ENCODE measurements at places on chromosomes 3 and 15. TPM values are rescaled to one million over a fixed set of nuclear protein-coding genes. Genes with fewer than 3 reads are reported as not detected.

Gene MKRN3
- 0.11 TPM for total RNA-seq

Gene TIGIT
- 0.40 TPM for total RNA-seq

Gene AGBL1
- total RNA-seq, result not detected

- DNase-seq, result no peak
Observed at GRCh38 chr3:130857336-130858026, 36.4 kb upstream of the ATP2C1 start.

- no peak for DNase-seq
Observed at GRCh38 chr3:195238081-195238571, 32.8 kb downstream of the XXYLT1 start.

GRCh38 chr3:122716667-122717066, 36.0 kb downstream of the PARP14 start:
- DNase-seq, result no peak

GRCh38 chr3:8246070-8246469, 255.6 kb upstream of the LMCD1 start:
- no peak for DNase-seq

DNA sequence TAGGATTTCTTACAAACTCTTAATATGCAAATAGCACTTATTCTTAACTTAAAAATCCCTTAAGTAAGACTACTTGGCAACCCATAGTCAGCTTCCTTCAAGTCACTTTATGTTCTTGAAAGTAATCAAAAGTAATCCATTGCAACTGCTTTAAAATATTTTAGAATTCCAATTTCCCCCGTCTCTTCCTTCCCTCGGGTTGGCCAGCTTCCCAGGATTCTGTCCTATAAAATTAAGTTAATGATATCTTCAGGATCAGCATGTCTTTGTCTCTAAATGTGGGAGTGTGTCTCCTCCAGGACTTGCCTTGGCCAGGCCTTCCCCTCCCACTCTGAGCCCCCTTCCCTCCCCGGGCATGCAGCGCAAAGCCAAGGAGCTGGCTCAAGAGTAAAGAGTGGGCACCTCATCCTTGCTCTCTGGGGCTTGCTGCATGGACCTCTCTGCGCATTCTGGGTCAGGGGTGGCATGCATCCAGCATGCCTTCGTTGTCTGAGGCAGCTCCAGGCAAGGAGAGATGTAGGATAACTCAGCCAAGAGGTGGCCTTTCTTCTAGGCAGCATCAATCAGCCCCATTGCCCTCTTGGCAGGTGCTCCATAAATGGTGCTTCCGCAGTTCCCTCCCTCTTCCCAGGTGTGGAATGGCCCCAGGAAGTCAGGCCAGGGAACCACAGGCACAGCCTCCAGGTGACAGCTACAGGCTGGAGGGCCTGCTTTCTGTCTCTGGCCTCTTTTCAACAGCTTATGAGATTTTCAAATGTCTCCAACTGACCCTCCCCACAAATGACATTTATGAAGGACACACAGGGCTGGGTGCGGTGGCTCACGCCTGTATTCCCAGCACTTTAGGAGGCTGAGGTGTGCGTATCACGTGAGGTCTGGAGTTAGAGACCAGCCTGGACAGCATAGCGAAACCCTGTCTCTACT, 108.7 kb upstream of the ALDH1A3 start:
- DNase-seq, result no peak

GRCh38 chr15:98755138-98755537, 106.8 kb downstream of the IGF1R start:
- no peak for DNase-seq

DNA sequence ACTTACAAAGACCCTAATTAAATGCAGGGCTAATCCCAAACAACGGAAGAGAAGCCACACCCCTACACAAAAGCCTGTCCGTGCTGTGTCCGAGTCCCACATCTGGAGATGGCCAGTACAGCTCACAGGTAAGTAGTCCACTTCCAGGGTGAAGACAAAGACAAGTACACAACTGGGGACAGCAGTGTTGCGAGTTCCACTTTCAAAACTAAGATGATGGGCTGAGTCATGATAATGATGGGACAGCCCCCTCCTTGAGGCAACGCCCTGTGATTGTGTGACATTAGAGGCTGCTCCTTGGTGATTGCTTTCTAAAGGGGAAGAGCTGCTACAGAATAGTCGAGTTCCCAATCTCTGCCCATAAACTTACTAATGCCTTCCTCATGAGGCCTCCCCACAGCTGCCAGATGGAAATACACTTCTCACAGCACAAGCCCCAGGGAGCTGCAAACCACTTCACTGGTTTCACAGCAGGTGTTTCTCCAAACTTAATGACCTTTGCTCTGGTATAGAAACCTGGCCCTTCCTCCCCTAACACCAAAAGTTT, 27.6 kb downstream of the RFT1 start:
- DNase-seq, result no peak

GRCh38 chr15:60324706-60325438, 72.9 kb downstream of the ANXA2 start:
- no peak for DNase-seq

DNA sequence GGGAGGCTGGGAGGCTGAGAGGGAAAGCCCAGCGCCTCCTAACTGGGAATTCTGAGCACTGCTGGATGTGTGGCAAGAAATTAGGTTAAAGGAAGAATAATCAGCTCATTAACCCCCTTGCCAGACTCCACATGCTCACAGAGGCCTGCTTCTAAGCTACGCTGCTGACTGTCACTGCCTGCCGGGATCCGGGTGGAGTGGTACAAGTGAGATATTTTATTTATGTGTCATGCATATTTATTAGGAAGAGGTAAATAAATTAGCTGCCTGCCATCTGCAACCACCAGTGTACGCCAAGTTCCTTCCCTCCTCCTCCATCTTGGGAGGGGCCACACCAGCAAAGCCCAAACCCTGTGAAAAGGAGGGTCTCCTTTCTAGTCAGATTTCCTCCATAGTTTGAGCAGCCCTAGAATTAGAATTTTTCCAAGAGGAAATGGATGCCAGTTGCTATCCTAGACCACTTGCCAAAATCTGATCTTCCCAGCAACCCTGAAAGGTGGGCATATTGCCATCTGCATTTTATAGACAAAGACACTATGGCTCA, 43.5 kb upstream of the GRIP2 start:
- no peak for DNase-seq

All from thyroid gland (tissue), 4 donors.